ENCODE measurements at places on chromosomes 5 and 9.

DNA sequence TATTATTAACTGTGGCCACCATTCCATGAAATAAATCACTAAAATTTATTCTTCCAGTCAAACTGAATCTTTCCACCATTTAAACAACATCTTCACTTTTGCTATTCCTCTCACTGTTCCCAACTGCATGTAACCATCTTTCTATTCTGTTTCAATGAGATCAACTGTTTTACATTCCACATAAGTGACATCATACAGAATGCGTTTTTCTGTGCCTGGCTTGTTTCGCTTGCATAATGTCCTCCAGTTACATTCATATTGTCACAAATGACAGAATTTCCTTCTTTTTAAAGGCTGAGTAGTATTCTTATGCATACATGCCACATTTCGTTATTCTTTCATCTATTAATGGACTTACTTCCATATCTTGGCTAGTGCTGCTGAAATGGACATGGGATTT is 738.2 kb downstream of the SEMA5A start:
- DNase-seq: no peak

DNA sequence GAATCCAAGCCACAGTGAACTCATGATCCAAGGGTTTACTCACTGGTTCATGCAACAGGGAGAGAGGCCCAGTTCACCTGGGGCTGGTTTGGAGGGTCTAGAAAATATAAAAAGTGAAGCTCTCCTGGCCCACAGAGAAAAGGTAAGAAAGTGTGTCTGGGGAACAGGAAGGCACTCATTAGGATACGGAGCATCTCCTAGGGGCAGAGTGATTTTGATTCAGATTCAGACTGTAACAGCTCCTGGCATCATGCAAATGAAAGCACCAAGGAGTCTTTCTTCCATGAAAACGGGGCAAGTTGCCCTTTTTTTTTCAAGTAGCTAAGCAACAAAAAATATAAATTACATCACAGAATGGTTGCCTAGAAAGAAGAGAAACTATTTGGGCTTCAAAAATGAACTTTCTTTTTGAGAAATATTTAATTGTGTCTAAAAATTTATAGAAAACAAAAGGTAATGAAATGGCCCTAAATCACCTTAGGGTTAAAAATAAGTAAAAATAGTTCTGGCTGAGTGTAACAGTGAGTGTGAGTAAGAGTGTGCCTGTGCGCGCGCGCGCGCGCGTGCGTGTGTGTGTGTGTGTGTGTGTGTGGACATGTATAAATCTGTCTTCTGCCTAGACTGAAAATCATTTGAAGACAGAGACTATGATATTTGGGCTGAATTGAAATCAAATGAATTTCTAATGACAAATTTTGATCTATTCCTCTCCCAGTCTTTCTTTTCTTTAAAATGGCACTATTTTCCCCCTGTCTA is 177.8 kb upstream of the ZNF462 start:
- DNase-seq: no peak

DNA sequence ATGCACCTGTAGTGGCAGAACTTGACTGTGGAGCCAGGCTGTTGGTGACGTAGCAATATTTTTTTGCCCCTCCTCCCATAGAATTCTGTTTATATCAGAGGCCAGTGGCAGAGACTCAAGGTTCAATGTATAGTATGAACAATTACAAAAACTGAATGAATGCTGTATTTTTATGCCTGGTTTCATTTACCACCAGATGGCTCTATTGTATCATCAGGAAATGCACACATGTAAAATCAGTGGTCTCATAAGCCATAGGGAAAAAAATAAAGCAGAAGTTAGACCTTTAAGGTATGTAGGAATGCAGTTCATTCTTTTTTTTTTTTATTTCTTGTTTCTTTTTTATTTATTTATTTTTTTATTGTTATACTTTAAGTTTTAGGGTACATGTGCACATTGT is 43.6 kb downstream of the CCDC192 start:
- no peak for DNase-seq

DNA sequence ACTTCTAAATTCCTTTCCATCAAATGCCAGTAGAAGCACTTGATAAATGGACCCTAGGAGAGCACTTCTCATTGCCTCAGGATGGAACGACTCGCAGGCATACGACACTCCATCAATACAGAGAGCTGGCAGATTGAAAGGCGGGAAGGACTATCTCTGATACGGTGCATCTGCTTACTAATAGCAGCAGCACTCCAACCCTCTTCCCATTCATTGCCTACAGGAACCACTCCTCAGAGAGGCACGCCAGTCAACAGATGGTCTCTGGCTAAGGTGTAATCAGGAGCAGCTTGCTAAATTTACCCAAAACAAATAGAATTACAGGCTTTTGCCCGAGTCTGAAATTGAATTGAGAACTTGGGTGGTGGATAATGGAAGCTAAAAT is 168.1 kb downstream of the EFNA5 start:
- no peak for DNase-seq

GRCh38 chr5:143571642-143572624 is 168.4 kb upstream of the NR3C1 start:
- DNase-seq: no peak

DNA sequence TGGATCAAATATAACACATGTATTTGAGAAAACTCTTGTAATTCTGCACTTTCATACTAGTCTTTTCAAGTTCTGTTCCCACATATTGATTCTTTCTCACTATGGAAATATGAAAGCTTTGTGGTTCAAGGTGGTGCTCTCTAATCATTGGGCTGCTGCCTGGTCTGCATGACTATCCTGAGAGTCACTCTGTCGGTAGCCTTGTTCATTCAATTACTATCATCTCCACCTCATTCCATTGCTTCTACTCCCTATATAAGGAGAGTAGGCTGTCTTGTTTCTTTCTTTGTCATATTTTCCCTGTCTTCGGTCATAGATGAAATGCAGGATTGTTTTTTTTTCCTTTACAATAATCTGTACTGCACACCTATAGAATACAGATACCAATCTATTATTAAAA is 341.4 kb upstream of the ACTBL2 start:
- no peak for DNase-seq

DNA sequence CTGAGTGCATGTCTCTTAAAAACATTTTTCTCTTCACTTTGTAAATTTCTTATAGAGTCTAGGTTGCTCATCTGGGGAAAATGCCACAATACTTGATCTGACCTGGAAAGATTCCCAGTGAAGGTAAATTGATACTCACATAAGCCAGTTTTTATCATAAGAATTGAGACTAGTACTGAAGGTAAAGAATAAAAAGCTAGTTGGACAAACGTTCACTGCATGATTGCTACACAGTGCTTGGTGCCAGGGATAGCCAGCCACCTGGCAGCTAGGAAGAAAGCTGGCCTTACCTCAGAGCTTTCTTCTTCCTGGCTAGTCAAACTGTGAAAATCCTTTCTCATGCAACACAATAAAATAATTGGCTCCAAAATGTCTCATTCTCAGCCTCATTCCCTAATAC is 77.1 kb downstream of the MUSK start:
- no peak for DNase-seq

DNA sequence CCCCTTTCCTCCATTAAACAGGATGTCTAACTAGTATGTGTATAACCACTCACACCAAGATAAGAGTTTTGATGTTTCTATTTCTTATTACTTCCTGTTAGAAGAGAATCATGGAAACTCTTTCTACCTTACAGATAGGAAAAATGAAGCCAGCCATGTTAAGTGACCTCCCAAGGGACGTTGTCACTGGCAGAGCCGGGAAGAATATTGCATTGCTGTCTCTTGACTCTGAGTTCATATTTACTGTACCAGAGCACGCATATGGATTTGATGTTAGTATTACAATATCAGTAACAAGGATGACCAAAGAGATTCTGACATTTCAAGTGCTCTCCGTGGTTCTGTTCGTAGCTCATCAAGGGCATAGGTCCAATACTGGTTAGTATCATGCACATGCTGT is 12.5 kb upstream of the C5orf63 start:
- DNase-seq: no peak

DNA sequence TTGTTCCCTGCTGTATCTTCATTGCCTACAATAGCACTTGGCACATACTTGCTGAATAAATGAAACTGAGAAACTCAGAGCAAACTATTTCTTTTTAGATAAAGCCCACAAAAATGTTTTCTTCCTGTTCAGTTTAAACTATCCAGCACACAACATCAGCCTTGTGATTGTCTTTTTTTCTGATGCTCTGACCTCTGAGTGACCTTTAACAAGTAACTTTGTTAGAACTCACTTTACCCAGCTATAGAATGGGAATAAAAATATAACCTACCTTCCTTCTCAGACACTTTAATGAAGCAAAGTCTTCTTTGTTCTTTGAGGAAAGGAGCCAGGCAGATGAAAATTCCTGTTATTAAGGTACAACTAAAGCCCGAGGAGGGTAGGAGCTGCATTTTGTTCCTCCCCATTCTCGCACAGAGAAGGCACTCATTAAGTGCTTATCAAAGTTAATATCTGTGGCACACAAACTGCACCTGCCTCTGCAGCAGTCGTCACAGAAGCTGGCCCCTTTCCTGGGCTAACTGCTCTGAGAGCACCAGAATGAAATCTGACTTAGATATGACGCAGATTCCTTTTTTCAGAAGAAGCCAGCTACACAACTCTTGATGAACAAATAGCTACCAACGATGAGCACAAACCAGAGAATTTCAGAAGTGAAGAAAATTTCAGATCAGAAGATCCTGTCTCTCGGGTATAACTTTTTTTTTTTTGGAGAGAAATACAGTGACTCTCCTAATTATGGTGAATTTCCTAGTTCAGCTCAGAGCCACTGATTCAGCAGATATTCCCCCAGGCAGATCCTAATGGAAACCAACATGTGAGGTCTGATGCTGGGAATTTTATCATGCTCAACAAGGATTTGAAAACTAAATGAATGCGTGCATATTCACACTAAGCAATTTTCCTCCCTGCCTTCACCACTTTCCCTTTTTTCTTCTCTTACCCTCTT is 31.0 kb upstream of the NR3C1 start:
- DNase-seq: no peak

- no peak for DNase-seq
Measured at GRCh38 chr5:80194468-80194867, 61.4 kb downstream of the SERINC5 start.

DNA sequence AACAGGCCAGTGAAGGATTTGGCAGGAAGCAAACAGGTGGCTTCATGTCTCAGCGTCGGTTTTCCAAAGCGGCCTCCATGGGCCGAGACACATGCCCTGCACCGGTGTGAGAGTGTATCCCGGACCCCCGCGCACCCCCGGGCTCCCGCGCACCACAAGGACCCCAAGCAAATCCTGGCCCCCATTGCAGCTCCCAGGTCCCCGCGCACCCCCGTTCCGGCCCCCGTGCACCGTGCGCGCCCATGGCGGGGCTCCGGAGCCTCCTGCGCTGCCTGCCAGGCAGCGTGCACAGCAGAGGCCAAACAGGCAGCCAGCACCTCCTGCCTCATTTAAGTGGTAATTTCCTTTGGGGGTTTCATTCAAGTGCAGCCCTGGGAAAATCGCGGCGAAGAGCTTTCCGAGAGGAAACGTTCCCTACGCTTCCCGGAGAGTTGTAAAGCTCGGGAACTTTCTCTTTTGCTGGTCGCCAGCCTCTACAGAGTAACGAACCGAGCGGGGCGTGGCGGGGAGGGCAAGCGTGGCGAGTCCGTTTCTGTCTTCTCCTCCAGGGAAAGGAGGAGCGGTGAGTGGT is 145.5 kb upstream of the SLC24A2 start:
- no peak for DNase-seq

GRCh38 chr5:72412283-72413055 is 92.3 kb downstream of the PTCD2 start:
- DNase-seq: no peak

DNA sequence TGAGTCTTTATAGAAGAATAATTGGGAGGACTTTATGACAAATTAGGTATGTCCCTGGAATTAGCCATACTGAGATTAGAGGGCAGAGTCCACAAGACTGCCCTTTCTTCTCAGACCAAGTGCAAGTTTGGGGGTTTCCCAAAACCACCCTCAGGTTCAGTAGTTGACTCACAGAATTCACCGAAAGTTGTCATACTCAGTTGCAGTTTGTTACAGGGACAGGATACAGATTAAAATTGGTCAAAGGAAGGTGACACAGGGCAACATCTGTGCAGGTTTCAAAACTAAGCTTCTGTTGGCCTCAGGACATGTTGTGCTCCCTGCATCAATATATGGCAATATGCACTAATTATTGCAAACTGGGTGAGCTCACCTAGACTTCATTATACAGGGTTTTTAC is 3.8 kb downstream of the RANBP17 start:
- DNase-seq: no peak

GRCh38 chr9:19431361-19432171 is 22.8 kb downstream of the ACER2 start:
- DNase-seq: no peak

- DNase-seq: no peak
Measured at GRCh38 chr5:109690975-109691574, 1.3 kb downstream of the MAN2A1 start.
